Brain pericyte (primary cell): ENCODE measurements at places on chromosomes 3 and 15.

DNA sequence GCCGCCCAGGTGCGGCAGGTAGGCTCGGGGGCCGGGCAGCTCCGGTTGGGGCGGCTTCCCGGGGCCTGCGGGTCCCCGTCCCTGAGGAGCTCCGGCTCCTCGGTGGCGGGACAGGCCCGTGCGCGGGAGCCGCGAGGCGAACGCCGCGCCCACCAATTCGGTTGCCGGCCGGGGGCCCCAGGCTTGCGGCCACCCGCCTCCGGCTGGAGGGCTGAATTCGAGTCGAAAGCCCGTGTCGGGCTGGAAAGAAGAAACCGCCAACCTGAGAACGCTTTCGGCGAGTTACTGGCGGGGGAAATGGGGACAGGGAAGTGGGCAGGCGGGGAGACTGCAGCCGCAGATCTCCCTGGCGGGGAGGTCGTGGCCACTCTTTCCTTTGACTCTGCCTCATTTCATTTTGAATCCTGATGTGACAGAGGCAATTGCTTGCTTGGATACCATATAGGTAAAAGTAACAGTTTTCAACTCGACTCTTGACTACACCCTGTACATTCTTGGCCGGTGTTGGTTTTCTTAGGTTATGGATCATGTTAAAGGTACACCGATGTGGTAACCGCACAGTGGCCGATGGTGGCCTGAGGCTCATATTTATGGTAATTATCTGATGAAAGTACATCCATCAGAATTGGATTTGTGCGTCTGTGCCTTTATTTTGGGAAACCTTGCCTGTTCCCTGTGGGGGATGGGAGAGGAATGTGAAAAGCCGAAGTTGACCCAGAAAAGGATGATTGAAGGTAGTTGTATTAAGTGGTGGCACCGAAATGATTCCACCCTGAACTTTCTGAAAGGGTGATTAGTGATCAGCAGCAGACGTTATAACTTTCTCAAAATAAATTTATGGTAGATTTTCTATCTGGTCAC, 1.7 kb downstream of the B3GNT5 start:
- DNase-seq = no peak

DNA sequence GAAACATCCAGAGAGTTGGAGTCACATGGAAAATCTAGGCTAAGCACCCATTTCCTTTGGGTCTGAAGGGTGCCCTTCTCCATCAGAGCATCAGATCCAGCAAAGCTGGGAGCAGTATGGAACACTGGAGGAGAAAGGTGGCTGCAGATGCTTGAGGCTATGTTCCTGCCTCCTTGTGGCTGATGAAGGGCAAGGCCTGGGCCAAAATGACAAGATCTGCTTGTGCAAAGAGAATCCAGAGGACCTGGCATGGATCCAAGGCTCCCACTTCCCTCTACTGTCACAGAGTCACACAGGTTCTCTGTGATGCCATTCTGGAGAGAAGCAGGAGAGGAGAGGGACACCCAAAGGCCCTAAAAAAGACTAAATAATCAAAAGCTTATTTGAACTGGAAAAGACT, 9.2 kb upstream of the ATP8B4 start:
- DNase-seq = no peak

- DNase-seq = no peak
Observed at GRCh38 chr3:132443421-132443820, 26.1 kb downstream of the DNAJC13 start.

GRCh38 chr15:93831641-93832040, 399.7 kb upstream of the MCTP2 start:
- DNase-seq = no peak

- no peak for DNase-seq
Observed at GRCh38 chr3:94175677-94176076, 112.8 kb downstream of the NSUN3 start.

- DNase-seq = no peak
Observed at GRCh38 chr3:123295171-123295900, 93.6 kb downstream of the SEC22A start.

DNA sequence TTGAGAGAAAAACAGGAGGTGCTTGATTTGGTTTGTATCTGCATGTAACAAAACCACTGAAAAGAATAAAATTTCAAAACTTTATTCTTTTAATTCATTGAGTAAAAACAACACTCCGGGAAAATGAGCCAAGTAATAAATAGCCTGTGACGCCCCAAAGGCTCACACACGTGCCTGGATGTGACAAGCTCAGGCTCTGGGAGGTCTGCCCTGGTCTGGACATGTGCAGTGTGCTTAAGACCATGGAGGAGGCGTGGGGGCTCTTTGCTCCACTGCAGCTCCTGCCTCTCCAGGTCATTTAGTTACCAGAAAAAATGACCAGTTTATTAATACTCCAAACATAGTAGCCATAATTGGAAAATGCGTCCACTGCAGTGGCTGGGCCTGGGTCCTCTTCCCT, 8.6 kb upstream of the NME9 start:
- no peak for DNase-seq

DNA sequence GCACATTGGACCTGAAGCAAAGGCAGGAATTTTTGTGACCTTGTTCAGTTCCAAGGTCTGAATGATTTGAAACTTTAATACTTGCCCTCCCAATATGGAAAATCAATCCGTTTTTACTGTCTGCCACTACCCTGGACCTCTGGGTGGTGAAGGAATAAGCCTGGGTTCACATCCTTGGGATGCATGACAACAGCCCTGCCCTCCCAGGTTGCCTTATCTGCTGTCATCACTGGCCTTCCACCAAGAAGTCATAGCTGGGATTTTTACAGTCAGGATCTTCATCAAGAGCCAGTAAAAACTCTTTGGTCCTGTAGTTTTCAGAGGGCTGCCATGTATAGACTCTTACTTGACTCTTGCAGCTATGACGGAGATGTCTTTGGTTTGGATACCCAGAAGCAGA, 128.6 kb downstream of the MYLK start:
- DNase-seq = no peak

DNA sequence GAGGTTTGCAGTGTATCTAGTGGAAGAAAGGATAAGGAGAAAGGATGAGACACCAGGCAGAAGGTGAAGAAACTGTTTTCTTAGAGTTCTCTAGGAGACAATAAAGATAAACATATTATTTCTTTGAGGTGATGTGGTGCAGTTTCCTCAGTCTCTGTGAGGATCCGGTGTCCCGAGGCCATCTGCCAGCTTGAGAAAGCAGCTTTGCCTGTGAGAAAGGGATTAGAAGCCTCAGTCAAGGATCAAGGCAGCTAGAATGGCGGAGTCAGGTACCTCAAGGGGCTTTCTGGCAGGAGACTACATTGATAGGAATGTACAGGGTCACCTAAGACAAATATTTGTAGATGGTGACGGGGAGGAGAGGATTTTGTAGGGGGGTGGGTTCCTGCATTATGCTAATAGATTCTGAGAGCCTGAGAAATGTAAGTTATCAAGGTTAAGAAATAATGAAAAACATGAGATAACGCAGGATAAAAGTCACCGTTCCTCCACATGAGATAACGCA, 103.9 kb upstream of the MB21D2 start:
- no peak for DNase-seq

- DNase-seq = no peak
Observed at GRCh38 chr3:63593779-63594178, 58.7 kb upstream of the SNTN start.

- no peak for DNase-seq
Observed at GRCh38 chr3:175105066-175105465, 245.9 kb downstream of the NAALADL2 start.

- no peak for DNase-seq
Observed at GRCh38 chr3:112654492-112654891, 13.5 kb upstream of the CCDC80 start.

DNA sequence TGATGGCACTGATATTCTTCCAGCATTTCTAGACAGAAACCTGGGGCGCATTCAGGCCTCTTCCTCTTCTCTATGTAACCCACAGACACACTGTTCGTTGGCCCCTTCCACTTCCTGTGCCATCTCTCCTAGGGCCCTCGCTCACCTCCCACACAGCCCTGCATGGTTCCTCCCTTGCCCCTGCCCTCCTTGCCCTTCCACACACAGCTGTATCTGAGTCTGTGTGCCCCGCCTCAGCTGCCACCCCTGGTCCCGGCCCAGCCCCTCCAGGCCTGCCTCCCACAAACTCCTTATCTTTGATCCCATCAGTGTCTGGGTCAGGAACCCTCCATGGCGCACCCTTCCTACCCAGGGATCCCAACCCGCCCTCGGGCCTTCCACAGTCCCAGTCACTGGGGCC, 37.9 kb downstream of the RAB6B start:
- no peak for DNase-seq

- DNase-seq = no peak
Observed at GRCh38 chr15:96088650-96089049, 241.8 kb upstream of the NR2F2 start.

DNA sequence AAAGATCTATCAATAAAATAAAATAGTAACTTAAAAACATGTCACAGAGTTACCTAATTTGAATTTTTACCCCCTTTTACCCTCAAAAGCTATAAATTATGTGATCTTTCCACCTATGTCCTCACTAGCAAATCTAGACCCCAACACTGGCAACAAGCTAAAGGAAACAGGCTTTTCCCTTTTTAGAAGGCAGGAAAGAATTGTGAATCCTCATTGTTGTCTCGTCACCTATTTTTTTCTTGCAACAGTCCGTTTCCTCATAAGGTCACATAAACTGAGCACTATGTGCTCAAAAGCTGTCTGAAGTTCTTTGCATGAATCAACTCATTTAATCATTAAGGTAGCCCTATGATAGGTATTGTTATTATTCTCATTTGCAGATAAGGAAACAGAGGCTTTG, 34.6 kb upstream of the DAZL start:
- DNase-seq = no peak

DNA sequence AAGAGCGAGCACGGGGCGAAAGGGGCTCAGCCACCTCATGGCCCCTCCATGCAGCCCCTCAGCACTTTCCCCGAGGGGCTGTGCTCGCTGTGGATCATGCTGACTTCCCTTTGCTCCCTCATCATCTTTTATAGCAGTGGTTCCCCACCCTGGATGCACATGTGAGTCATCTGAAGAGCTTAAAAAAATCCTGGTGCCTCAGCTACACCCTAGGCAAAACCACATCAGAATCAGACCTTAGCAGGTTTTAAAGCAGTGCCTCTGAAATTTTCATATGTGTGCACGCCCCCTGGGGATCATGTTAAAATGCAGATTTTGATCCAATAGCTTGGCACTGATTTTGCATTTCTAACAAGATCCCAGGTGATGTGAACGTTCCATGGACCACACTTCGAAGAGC, 50.9 kb downstream of the FEM1B start:
- no peak for DNase-seq

GRCh38 chr3:69016901-69017300, 3.4 kb upstream of the EOGT start:
- DNase-seq = no peak

GRCh38 chr15:69750253-69750652, 297.6 kb downstream of the RPLP1 start:
- DNase-seq = no peak

DNA sequence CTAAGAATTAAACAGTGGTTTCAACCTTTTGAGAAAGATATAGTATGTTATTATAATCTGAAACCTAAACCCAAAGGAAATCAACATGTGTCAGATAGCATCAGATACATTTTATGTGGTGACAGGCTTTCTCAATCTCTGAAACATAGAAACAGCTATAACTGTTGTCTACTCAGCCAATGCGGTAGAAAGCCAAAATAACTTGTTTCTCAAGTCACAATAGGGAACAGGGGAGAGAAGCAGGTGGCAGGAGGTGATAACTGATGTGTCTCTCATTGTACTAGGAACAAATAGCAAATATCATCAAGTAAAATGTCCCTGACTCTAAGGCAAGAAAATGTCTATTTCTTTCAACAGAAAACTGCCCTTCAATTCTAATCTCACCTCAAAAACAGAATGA, 38.6 kb downstream of the DENND6A start:
- DNase-seq = no peak

DNA sequence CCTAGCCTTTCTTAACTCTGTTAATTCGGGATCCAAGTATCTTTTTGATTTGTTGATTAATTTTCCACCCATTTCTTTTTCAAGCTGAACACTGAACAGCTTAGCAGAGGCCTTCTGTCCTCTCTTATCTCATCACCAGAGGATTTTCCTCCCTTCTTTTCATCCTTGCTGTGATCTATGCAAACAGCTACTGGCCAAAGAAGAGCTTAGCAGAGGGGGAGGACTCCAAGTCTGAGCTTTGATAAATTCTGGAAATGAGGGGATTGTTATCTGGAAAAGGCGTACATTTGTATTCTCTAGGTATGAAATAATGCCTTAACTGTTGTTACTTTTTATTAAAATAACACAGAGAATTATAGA, 13.4 kb downstream of the DZIP3 start:
- DNase-seq = no peak

GRCh38 chr3:167116120-167116922, 263.8 kb downstream of the ZBBX start:
- no peak for DNase-seq

DNA sequence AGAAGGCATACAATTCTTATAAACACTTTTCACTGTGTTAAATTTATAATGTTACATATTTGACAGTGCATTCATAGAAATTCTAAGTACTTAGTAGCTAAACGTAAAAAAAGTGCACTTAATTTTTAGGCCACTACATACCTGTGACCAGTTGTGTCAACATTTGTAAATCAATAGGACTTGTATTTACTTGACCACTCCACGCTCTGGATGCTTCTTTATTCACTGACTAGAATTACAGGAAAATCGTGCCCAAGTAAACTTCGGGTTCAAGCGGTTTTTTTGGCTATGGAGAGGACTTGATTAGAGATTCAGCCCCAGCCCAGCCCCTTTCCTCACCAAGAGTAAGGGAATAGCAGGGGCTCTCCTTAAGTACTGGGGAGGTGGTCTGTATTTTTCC, 21.8 kb downstream of the WDR53 start:
- DNase-seq = no peak

DNA sequence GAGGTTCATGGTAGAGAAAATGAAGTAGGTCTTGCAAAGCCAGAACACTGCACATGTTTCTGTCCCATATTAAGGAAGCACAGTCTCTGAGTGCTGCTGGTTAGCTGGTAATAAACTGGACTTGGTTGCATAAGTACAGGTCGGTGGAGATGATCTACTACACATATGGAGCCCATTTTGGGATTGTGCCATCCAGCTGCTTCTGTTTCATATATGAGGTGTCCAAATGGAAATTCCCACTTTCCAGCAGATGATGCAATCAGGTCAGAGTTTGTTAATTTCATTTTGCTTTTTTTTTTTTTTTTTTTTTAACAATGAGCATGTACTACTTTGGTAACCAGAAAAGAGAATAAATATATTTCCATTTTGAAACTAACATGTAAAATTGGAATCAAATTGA, 122.6 kb downstream of the SATB1 start:
- no peak for DNase-seq
